ENCODE measurements at places on chromosomes 3 and 15.
A peak's percentile ranks its signal among the peaks of the same experiment; 100 is the strongest.

DNA sequence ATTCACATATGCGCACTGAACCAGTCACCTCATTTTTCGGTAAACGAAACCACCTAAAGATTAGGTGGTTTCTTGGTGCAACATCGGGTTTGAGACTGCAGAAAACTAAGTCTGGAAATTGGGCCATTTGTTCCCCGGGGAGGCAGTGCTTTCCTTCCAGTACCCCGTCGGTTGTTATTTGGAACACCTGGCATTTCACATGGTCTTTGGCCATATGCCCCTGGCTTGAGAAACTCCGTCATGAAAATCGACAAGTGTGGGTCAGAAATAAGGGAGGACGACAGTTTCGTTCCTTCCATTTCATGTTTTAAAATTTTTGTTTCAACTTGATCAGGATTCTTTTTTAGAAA lies 544 bp upstream of the GATM start:
- no peak for DNase-seq

- DNase-seq, result no peak
Observed at GRCh38 chr3:100972301-100972844, 20.8 kb downstream of the ABI3BP start.

GRCh38 chr3:149596134-149596770 lies 61.6 kb downstream of the WWTR1 start:
- no peak for DNase-seq

- peak; percentile 29 for DNase-seq
Observed at GRCh38 chr3:107235928-107236315, 141.3 kb upstream of the CCDC54 start.

- no peak for DNase-seq
Observed at GRCh38 chr15:60583194-60583593, 104.3 kb upstream of the ICE2 start.

GRCh38 chr15:41510728-41511127 lies 2.9 kb downstream of the LTK start:
- DNase-seq, result no peak

GRCh38 chr15:69729167-69729748 lies 276.6 kb downstream of the RPLP1 start:
- peak; percentile 80 for DNase-seq

DNA sequence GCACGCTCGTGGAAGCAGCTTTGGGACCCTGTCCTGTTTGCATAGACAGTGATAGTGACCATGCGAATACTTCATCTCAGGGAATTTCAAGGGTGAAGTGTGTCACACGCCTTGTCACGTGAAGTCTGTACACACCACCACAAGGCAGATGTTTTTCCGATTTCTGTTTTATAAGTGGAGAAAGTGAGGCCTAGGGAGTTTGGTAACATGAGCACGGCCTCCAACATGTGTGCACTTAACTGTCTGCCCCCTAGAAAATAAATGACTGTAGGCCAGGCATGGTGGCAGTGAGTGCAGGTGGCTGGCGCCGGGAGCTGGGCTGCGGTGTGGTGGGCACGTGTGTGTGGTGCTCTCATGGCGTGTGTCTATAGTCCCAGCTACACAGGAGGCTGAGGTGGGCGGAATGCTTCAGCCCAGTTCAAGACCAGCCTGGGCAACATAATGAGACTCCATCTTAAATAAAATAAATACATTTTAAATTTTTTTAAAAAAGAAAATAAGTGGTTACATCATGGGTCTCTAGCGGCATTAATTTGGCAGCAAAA lies 42.0 kb downstream of the WHAMM start:
- DNase-seq, result no peak

DNA sequence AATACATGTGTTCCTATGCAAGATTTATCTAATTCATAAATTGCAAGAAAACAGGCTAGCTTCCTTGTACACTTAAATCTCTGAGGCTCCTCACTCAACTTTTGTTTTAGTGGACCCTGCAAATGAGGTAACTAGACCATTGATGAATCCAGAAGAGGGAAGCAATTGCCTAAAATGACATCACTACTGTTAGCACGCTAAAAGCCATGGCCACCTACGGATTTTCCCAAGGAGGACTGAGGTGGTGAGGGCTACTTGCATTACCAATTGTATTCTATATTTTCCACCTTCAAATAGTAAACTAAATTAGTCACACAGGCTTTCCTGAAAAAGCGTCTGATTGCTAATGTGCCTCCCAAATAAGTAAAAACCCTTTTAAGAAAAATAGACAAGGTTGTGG lies 140.7 kb downstream of the GADL1 start:
- DNase-seq, result no peak

DNA sequence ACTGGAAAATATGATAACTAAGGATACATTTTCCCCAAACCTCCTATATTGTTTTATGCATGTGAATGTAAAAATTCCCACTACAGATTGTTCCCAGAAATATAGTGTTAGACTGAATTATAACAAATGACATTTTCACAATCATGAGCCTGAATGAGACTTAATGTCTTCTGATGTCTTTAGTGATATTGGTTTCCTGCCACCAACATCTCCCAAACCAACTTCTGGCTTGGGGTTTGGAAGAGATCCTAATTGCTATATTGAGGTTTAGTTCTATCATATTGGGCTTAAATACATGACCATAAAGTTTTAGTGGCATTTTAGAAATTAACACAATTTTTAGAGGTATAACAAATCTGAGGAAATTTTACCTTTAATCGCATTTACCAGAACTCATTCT lies 445.3 kb upstream of the CCDC54 start:
- DNase-seq, result no peak

GRCh38 chr3:125024817-125025216 lies 31.0 kb downstream of the HEG1 start:
- DNase-seq, result no peak

DNA sequence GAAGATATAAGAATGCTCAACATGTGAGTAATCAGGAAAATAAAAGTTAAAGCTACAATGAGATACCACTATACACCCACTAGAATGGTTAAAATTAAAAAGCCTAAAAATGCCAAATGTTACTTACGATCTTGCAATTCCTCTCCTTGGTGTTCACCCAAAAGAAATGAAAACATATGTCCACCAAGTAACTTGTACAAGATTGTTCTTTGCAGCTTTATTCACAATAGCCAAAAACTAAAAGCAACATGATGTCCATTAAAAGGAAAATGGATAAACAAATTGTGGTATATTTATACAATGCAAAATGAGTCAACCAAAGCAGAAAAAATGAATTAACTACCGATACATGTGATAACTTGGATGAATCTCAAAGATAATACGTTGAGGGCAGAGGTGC lies 301.6 kb upstream of the THBS1 start:
- DNase-seq, result no peak

DNA sequence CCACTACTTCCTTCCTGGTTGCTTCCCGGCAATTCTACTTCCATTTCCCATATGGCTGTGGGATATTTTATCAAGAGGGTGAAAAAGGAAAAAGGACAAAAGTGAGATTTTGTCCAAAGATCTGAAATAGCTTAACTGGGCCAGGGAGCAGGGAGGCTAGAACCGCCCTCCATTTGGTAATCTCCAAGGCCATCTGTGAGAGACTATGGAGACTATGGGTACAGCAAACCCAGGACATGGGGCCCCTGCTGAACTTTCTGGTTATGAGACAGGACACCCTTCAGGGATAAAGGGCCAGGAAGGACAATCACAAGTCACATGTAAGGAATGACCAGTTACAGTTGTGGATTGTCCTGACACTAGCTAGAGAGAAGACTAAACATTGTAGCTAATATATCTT lies 24.3 kb downstream of the ZSCAN2 start:
- DNase-seq, result no peak

DNA sequence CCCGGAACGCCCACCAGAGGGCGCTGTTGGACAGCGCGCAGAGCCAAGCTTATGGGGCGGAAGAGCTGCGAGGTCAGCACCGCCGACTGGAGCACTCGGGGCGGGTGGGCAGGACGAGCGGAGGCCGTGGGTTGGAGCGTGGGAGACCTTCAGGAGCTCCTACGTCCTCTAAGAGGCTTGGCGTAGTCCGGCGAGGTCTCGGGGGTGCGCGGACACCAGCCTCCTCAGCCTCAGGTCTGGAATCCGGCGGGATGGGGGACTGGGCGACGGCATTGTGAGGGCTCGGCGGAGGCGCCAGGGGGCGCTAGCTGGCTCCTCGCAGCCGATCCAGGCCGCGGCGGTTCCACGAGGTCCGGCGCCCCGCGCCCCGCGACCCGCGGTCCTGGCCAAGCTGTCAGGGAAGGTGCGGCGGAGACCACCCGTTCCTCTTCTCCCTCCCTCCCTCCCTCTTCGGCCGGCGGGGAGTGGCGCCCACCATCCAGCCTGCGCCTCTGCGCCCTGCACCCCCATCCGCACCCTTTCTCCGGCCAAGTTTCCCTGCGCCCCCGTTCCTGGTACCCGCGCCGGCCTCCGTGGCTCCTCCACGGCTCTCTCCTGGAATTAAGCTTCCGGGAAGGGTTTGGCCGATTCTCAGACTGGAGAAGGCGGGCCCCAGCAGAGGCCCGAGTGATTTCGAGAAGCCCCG lies 24.3 kb upstream of the POLG start:
- peak; percentile 92 for DNase-seq

GRCh38 chr3:190883973-190884832 lies 21.7 kb upstream of the GMNC start:
- peak; percentile 8 for DNase-seq

DNA sequence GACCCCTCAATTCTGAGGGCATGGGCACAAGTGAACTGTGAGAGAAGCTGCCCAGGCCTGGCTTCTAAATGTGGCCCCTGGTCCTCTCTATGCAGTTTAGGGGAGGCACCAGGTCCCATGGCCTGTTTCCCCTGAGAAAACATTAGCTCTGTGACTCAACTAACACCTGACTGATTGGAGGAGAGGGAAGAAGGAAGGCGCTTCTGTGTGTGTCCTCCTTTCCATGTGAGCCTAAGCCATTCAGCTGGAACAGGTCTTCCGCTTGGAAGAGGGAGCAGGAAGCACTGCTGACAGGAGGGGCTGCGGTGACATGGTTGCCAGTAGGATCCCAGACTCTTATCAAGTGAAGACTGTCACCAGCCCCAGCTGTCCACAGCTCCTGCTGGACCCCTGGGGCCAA lies 79.5 kb downstream of the MYLK start:
- no peak for DNase-seq

GRCh38 chr3:45966950-45967640 lies 23.8 kb downstream of the CXCR6 start:
- no peak for DNase-seq

GRCh38 chr15:59268852-59269407 lies 62.3 kb downstream of the LDHAL6B start:
- DNase-seq, result no peak

- no peak for DNase-seq
Observed at GRCh38 chr15:77239882-77240608, 169.1 kb upstream of the TSPAN3 start.

GRCh38 chr3:4820296-4821121 lies 158.7 kb upstream of the BHLHE40 start:
- DNase-seq, result no peak

GRCh38 chr3:115689928-115690327 lies 66.6 kb downstream of the GAP43 start:
- no peak for DNase-seq

- no peak for DNase-seq
Observed at GRCh38 chr3:118811236-118811732, 223.4 kb downstream of the IGSF11 start.

DNA sequence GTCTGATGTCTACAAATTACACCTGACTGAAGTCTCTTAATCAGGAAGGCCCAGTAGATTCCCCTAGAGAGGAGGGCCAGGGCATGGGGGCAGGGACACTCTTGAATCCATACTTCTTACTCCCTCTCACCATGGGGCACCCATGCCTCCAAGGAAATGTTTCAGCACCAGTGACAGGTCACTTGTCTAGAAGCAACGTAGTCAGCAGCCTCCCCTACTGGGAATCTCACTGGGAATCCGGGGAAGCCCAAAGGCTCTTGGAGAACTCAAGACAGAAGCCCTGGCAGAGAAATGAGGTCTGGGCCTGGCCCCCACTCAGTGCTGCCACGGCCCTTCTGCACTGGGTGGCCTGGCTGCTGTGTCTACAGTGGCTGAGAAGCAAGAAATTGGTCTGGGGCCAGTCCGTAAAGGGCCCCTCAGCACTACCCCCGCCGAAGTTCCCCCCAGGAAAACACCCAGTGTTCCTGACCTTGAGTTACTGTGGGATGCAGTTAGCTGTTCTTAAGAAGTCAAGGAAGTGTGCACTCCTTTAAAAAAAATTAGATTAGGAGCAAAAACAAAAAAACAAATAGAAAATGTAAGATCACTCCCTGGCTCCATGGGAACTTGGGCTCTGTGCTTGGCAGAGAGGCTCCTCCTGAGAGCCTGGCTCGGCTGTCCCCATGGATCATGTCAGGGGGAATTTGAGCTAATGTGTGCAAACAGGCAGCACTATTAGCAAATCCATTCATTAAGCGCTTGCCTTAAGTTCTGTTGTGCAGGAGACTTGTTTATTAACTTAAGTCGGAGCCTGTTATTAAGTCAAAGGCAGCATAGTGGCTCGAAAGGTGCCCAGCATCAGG lies 5.4 kb upstream of the LINGO1 start:
- no peak for DNase-seq

DNA sequence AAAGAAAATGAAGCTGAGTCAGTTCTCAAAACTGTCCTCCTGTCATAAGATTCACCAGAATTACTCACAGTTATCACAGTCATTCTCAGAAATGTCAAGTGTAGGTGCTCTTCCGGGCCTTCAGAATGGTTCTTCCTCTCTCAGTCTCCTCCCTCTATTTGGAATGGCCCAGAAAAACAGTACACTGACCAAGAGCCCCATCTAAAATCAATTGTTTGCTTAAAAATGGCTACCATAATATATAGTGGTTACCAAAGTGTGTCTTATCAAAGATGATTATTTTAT lies 99.8 kb downstream of the MECOM start:
- no peak for DNase-seq

GRCh38 chr15:73081321-73081958 lies 29.2 kb downstream of the NEO1 start:
- DNase-seq, result peak; percentile 0

- peak; percentile 47 for DNase-seq
Observed at GRCh38 chr15:40493089-40493840, 22.5 kb downstream of the CHST14 start.

- DNase-seq, result no peak
Observed at GRCh38 chr3:70273492-70273891, 38.9 kb downstream of the MDFIC2 start.

GRCh38 chr3:62134061-62134496 lies 239.3 kb downstream of the FEZF2 start:
- no peak for DNase-seq

- no peak for DNase-seq
Observed at GRCh38 chr3:94904156-94904674, 841.4 kb downstream of the NSUN3 start.

GRCh38 chr3:48634661-48635221 lies 520 bp downstream of the SLC26A6 start:
- peak; percentile 39 for DNase-seq

GRCh38 chr3:156551261-156551660 lies 3.7 kb downstream of the SSR3 start:
- no peak for DNase-seq

- DNase-seq, result no peak
Observed at GRCh38 chr3:111601810-111602209, 6.7 kb upstream of the ZBED2 start.

DNA sequence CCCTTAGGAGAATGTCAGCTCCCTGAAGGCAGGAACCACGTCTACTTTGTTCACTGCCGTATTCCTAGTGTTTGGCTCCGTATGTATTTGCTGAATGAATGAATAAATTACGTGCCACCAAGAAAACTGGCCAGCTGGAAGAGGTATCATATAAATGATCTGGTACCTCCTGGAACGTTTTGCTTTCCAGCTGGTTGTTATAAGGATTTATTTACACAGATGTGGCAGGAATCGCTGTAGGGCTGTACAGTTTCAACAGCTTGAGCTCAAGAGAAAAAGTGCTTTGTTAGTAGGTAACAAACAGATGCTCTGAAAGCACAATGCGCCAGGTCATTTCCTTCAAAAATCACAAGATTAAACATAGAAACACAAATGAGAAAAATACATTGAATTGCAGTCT lies 108.8 kb upstream of the ATP2B2 start:
- DNase-seq, result no peak

Data from stimulated activated CD4-positive, alpha-beta T cell treated with anti-CD3 and anti-CD28 coated beads, Interleukin-2, amount 100 ng/mL, for 48 hours (primary cell).